ENCODE measurements at places on chromosomes 5 and 9.
A peak's percentile ranks its signal among the peaks of the same experiment; 100 is the strongest.

DNA sequence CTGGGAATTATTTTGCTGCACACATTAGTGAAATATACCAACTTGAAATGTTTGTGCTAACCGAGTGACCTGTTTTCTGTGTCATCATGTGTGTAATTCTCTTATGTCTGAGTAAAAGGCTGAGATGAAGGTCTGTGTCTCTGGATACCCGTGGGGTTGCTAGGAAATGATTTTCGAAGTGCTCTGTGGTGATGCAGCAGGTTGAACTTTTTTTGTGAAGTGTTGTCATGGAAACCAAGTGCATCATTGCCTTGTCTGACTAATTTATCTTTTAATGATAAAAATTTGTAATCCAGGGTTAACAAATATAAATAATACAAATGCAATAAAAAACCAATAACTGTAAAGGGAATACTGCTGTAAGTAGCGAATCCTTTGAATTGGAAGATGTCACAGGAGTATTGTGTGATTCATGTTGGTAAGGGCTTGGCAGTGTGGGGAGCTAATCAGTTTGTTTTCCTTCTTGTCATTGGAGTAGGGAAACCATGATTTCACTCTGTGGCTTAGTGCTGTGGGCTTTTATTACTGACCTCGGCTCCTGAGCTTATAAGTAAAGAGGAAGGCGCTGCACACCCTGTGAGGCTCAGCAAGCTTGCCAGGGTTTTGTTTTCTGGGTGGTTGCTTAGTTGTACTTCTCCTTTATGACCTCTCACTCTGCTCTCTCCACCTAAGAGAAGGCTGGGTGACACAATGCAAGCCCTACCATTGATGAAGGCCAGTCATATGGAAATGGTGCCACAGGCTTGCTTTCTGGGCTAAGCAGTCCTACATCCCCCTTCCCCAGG, 22.3 kb downstream of the PDE8B start:
- peak; percentile 63 for DNase-seq

DNA sequence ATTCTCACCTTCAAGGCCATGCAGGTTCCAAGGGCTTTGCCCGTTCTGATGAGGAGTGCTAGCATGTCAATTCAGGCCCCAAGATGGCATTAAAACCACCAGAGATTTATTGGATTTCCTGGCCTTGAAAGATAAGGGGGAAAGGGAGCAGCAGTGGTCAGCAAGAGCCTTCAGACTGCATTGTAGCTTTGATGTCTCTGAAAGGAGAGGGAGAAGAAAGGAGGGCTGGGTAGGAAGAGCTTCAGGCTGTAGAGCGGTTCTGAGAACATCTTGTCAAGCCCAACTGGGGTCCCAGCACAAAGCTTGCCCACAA, 41.8 kb upstream of the FGF1 start:
- no peak for DNase-seq

DNA sequence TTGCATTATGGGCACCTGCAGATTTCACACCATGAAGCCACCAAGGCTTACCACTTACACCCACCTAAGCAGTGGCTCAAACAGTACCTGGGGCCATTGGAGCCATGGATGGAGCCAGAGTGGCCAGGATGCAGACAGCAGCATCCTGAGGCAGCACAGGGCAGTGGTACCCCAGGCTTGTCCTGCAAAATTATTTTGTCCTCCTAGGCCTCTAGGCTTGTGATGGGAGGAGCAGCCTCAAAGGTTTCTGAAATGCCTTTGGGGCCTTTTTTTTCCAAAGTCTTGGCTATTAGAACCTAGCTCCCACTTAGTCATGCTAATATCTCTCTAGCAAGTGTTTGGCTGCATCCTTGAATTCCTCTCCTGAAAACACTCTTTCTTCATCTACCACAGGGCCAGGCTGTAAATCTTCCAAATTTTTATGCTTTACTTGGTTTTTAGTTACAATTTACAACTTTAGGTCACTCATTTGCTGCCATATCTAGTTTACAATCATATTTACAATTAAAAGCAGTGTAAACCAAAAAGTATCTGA, 15.7 kb downstream of the TMC1 start:
- DNase-seq, result no peak

DNA sequence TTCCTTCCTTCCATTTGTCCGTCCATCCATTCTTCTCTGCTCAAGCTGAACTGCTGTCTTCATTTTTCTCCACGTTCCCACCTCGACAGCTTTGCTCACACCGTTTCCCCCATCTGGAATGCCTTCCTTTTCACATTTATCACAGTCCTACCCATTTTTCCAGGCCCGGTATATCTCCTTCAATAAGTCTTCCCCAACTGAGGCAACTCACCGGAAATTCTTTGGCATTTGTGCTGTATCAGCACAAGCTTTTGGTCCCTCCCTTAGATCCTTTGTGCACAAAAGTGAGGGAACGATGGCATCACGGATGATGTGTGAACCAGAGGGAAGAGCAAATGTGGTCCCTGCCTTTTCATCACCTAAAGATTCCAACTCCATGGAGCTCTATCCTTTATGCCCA, 45.6 kb upstream of the INSYN2B start:
- no peak for DNase-seq

DNA sequence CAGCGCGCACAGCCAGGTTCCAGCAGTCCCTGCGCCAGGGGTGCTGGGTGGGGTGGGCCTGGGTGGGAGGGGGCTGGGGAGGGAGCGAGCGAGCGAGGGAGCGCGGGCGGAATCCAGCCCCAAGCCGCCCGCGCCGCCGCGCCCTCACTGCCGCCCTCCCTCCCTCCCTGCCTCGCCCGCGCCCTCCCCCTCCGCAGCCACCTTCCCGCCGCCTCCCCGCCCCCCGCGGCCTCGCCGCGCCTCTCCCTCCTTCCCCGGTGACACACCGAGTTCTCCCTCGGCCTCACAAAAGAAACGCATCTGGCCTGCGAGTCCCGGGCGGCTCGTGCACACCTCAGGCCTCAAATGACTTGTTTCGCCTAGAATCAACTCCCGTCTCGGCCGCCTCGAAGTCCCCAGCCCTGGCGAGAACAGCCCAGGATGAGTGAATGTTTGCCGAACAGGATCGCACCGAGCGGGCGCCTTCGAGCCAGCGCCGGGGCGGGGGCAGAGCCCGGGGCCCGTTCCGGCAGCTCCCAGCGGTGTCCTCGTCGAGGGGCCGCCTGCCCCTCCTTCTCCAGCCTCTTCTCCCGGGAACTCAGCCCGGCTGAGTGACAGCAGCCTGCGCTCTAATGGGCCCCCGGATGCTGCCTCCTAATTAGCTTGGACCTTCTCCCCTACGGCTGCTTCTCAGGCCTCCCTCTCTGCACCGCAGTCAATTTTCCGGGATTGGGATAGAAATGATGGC, 371 bp upstream of the PITX1 start:
- DNase-seq, result no peak

GRCh38 chr9:126561582-126561981, 52.1 kb upstream of the LMX1B start:
- DNase-seq, result no peak

- peak; percentile 16 for DNase-seq
These were observed 19.6 kb downstream of the ITGA2 start for GRCh38 chr5:53008751-53009150.

GRCh38 chr5:141669520-141669919, 12.5 kb downstream of the ARAP3 start:
- no peak for DNase-seq

DNA sequence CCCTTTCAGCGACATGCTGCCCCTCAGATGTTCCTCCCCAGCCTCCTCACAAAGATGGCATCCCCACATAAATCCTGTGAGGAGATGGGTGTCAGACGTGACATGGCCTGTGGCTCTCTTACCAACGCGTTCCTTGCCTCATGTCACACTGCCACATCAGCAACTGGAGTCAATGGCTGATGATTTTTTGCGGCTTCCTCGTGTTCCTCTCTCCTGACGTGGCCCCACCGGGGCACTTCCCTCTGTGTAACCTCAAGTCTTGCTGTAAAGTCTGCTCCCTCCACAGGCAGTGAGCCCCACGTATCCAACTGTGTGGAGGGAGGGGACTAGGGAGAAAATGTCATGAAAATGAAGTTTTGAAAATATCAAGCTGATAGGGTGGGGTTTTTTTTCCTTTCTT, 53.2 kb upstream of the SHISAL2B start:
- DNase-seq, result peak; percentile 52

GRCh38 chr5:179381691-179382090, 36.4 kb upstream of the ADAMTS2 start:
- no peak for DNase-seq

DNA sequence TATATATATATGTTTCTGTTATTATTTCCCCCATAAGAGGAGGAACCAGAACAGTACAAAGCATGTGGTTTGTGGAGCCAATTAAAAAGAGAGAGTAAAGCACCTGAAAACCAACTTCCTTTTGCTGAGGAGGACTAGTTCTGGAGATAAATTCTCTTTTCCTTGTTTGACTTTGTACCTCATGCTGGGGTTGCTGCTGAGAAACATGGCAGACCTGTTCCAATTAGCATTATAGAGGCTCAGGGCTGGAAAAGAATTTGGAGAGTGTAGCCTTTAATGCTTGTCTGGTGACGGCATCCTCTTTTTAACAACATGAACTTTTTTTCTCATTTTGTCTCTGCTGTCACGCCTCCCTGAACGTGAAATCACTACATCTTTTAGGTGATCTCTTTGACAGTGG, 32.8 kb upstream of the NMUR2 start:
- no peak for DNase-seq

DNA sequence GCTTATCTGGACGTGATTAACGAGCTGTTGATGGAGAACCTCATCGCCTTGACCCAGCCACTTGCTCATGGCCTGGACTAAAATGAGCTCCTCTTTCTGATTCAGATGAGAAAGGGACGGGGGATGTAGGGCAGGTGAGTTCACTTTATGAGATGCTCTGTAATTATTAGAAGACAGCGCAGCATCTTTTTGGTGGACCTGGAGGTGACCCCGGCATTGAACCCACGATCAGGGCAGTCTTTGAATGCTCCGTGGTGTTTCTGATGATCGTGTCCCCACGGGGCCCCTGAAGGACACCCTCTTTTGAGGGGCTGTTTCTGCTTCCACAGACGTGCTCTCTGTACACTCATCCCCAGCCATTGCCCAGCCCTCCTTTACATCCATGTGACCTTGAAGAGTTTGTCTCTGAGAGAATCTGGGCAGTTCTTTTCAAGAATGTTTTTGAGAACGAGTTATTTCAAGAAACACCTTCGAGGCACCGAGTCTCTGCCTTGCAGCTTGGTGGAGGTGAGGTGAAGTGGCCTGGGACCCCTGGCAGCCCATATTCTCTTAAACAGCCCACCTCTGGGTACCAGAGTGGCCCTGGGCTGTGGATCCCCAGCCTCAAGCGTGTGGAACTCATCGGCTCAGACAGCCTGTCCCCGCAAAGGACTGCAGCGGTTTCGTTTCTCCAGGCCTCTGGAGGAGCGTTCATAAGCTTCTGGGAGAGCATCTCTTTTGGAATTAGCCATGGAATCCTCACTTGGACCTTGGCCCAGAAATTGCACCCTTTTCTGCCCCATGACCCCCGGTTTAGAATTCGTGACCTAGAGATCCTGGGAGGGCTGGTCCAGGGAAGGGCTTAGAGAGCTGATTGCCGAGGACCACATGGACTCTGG, 50.3 kb downstream of the COL5A1 start:
- DNase-seq, result no peak

GRCh38 chr5:137954131-137954879, 65.0 kb downstream of the PKD2L2 start:
- DNase-seq, result no peak

GRCh38 chr5:139131465-139131864, 66.7 kb downstream of the SIL1 start:
- no peak for DNase-seq

GRCh38 chr5:156310115-156310514, 16.8 kb upstream of the SGCD start:
- no peak for DNase-seq

DNA sequence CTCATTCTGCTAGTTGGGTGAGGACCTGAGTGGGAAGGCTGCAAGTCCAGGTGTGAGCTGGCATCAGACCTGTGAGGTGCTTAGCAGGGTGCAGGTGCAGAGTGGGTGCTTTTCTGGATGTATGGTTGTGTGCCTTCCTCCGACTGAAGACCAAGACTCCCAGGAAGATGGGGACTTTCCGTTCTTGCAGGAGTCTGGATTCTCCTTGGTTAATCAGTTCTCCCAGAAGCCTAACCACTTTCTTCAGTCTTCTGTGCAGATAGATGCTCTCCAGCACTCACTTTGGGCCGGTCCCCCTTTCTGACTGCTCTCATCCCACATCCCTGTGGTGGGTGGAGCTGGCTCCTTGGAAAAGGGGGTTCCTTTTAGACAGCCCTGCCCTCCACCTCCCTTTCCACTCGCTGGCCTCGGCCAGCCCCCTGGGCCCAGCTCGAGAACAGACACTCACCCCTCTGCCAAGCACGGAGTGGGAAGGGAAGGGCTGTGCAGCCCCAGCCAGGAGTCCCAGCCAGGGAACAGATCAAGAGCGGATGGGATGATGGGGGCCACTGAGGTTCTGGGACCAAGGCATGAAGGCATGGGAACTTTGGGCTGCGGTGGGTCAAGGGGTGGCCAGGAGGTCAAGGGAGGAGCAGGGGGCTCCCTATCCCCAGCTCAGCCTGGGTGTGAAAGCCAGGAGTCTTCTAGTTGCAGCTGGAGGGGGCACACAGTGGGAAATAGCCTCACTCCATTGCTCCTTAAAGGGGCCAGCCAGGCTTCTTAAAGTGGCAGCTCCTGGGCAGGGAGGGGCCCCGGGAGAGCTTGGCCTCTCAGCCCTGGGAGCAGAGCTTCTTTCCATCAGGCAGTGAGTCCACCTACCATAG, 62.4 kb downstream of the FGF18 start:
- DNase-seq, result no peak

DNA sequence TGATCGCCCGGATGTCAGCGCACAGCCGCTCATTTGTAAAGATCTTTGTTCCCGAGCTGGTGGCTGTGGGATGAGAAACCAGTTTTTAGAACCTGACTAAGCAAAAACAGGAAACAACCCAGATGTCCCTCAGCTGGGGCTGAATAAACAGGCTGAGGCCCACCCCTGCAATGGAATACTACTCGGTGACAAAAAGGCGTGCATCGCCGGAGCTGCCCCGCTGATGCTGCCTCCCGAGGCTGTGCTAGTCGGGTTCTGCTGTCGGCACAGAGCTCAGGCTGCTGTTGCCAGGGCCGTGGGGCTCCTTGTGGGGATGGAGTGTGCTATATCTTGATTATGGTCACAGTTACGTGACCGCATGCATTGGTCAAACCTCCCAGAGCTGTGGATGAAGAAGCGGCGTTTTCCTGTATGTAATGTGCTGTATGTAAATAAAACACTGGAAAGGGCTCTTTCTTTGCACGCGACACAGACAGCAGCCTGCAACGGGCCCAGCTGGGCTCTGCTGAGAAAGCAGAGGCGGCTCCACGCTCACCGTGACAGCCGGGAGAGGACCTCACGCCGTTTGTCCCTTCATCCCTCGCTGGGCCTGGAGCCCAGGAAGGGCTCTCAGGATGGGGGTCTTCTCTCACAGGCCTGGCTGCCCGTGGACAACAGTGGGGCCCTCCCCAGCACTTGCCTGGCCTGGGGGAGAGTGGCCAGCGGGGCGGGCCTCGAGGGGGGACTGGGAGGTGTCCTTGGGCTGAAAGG, 51.5 kb upstream of the RNU6ATAC start:
- DNase-seq, result no peak

DNA sequence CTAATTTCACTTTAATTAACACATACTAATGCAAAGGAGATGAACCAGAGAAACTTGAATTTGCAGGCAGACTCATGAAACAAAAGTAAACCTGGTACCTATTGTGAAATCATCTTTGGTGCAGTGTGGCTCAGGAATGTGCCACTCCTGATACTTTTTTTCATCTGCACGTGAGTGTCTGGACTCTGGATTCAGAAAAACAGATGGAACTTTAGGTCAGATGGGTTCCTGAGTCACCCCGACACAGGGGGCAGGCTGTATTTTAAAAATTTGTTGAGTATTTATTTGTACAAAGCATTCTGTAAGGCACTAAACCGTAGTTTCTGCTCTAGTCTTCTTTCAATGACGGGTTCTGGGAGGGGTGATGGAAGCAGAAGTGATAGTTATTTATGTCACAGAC, 52.2 kb upstream of the TUT7 start:
- DNase-seq, result no peak

Measured in SIG-M5 (cell line).